ENCODE measurements at places on chromosomes 2 and 18. TPM values are rescaled to one million over a fixed set of nuclear protein-coding genes. Genes with fewer than 3 reads are reported as not detected.

MTLN gene
- total RNA-seq, result 15.7 TPM

SLC4A5 gene
- total RNA-seq, result 8.0 TPM

DES gene
- total RNA-seq, result not detected

ALPP gene
- total RNA-seq, result not detected

SULT6B1 gene
- not detected for total RNA-seq

GALNT13 gene
- 0.52 TPM for total RNA-seq

FEV gene
- not detected for total RNA-seq

LDLRAD4 gene
- 35.1 TPM for total RNA-seq

COBLL1 gene
- 1.4 TPM for total RNA-seq

HOXD3 gene
- not detected for total RNA-seq

MBD1 gene
- 96.0 TPM for total RNA-seq

CRYGC gene
- total RNA-seq, result not detected

GKN2 gene
- not detected for total RNA-seq

HOXD10 gene
- not detected for total RNA-seq

CCDC74B gene
- 0.27 TPM for total RNA-seq

DOCK10 gene
- 188 TPM for total RNA-seq

BCL2 gene
- total RNA-seq, result 40.5 TPM

RTP5 gene
- total RNA-seq, result 1.8 TPM

ADD2 gene
- 3.0 TPM for total RNA-seq

CDH20 gene
- total RNA-seq, result 0.30 TPM

RAB17 gene
- total RNA-seq, result not detected

CAPN14 gene
- total RNA-seq, result 0.14 TPM

LAMA3 gene
- not detected for total RNA-seq

CNGA3 gene
- not detected for total RNA-seq

VWC2L gene
- not detected for total RNA-seq
